ENCODE measurements at places on chromosomes 6 and 20.

- no peak for DNase-seq
These were observed 23.5 kb upstream of the PAX1 start for GRCh38 chr20:21681922-21682318.

GRCh38 chr6:52392944-52393343, 27.2 kb upstream of the EFHC1 start:
- no peak for DNase-seq

- no peak for DNase-seq
These were observed 148.1 kb downstream of the MOXD1 start for GRCh38 chr6:132253211-132253610.

- no peak for DNase-seq
These were observed 88.5 kb downstream of the TBC1D7 start for GRCh38 chr6:13239530-13240455.

DNA sequence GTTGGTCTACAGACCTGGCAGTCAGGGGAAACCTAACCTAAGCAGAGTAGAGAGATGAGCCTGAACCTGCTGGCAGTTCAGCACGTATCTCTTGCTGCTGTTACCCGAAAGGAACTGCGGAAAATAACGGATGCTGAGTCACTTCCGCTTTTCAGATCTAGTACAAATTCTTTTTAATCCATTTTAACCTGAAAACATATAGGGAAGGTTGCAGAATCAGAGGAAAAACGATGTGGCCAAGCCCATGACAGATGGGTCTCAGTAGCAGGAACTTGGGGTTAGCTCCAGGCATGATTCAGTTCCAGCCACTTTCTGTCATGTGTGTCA, 351.9 kb upstream of the PRND start:
- no peak for DNase-seq

- no peak for DNase-seq
These were observed 306.9 kb downstream of the DHX35 start for GRCh38 chr20:39268981-39269461.

DNA sequence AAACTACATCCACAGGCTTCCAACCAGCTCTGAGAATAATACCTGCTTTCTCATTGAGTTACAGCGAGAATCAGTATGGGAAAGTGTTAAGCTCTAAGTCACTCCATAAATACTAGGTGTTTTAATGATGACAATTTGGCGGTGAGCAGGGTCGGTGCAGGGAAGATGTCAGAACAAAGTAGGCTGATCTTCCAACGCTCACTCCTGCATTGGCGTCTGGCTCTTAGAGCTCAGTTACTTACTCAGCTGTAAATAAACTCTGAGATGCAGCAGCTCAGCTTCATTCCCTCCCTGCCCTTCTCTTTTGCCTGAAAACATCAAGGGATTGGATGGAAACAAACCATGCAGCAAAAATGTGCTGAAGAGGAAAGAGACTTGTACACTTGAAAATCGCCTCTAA, 102.5 kb upstream of the SPACA1 start:
- no peak for DNase-seq

DNA sequence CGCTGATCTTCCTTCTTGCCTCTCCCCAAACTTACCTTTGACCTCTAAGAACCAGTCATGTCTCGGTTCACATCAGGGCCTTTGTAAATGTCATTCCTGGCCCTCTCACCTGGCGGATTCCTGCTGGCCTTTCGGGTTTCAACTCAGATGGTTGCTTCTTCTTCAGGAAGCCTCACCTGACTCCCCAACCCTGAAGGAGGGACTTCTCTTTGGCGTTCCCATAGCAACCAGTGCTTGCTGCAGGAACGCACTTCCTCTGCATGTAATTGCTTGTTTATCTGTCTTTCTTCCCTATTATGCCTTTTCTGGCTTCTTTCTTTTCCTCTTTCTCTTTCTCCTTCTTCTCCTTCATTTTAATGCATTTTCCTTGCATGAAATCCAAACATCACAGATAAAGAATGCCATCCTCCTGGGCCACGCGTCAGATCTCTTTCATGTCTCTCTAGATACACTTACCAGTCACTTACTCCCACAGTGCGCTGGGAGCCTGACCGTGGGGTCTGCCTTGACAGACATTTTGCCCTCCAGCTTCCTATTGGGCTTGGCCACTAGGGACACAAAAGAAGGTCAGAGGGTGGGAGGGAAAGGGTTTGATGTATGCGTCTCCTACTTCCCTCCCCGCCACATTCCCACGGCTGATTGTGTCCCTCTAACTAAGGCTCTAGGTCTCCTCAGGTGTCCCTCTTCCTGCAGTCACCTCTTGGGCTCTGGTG, 295.7 kb upstream of the TSHZ2 start:
- no peak for DNase-seq

DNA sequence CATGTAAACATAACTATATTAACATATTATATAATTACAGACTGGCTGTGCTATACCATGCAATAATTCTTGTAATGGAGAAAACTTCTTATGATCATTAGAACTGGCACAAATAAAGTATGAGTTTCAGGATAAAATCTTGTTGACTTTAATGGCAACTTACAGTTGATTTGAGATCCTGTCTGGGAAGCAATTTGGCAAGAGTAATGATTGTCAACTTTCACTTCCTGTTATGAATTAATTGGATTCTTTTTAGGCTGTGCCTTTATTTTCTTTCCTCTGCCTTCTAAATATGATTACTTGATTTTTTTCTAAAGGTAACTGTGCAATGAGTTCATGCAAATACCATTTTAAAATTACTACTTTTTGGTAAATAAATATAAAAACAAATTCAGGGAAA, 158.1 kb upstream of the B3GAT2 start:
- no peak for DNase-seq

Data from T follicular helper cell (primary cell).